ENCODE measurements at places on chromosomes 3 and 15.
A peak's percentile ranks its signal among the peaks of the same experiment; 100 is the strongest.

- no peak for DNase-seq
Observed at GRCh38 chr3:171306631-171307030, 153.6 kb downstream of the TNIK start.

- DNase-seq: no peak
Observed at GRCh38 chr15:99909592-99910295, 176.5 kb upstream of the LYSMD4 start.

DNA sequence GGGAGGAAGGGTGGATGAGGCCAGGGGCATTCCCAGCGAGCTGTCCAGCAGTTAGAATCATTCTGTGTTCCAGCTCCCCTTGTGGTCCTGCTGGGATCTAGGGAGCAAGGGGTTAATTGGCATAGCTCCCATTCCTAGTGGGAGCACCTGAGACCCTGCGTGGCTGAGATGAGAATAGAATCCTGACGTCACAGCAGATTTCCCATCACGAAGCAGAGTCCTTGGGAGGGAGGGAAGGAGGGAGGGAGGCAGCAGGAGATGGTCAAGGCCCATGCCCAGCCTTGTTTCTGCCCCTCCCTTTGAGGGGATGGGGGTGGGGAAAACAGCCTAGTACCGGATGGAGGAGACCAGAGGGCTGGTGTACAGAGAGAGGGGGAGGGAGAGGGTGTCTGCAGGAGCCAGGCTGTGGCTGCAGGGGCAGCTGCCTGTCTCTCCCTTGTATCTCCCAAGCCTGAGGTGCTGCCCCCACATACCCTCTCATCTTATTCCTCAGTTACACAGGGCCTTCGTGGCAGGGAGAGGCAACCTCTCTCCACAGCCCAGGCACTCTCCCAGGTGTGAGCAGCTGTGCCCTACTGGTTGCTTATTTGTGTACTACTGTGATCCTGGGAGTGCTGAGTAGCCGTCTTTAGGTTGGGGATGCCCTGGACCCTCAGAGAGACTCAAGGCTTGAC, 5.4 kb downstream of the TYRO3 start:
- no peak for DNase-seq

DNA sequence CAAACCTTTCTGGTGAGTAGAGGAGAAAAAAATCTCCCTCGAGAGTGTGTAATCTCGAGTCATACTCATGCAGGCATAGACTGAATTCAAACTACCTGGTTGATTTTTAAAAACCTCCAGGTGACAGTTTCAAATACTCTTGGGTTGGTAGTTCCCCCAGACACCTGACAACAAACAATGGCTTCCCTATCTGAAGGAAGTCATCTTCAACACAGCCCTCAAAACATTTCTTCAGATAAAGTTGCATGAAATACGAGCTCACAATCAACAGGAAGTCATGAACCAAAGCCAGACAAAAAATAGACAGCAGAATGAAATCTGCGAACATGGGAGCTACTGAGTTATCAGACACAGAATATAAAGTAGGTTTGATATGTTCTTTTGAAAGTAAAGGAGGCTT, 112.8 kb downstream of the ST8SIA2 start:
- DNase-seq: no peak

DNA sequence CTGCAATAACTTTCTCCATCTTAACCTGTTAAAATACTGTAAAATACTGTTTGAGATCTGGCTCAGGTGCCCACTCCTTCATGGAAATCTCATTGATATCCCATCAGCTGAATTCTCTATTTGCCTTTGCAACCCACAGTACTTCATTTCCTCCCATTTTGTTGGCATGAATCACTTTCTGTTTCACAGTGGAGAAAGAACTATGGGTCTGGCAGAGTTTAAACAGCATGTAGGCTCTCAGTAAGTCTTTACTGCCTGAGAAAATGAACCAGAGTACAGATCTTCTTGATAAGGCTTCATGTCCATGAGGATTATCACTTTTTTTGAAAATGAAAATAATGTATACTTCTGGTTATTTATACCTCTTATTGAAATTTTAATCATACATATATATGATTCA, 245.9 kb downstream of the NAALADL2 start:
- no peak for DNase-seq

GRCh38 chr3:82240322-82240721, 478.9 kb upstream of the GBE1 start:
- DNase-seq: no peak

GRCh38 chr15:54280726-54281125, 302.5 kb downstream of the UNC13C start:
- no peak for DNase-seq

DNA sequence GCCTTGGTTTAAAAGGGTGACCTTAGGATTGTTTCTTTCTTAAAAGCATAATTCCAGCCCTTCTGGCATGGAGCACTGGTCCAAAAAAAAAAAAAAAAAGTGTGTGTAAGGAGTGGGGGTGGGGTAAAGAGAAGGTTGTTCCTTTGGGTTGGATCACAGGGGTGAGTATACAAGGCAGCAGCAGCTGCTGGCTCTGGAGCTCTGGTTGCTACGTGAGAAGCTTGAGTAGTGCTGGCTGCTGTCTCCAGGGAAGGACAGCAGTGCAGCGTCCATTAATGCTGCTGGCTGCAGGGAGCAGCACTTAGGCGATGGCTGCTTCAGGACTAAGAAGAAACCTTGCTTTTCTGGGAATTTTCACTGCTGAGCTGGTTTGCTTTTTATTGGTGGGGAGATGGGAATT, 2.3 kb downstream of the SETD5 start:
- no peak for DNase-seq

DNA sequence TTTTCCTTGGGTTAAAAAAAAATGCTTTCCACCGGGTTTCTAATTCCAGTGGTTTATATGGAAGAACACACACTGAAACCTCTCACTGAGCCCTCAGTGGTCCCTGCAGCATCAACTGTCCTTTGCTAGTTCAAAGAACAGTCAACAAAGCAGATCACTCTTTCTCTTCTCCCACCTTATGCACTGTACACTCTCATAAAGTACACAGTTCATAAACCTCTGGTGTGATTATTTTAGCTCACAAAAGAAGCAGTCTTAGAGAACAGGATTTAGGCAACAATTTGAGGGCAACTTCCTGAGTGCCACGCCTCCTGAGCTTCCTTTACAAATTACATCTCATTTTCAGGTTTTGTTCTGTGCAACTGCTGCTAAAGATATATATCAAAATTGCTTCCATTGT, 728.4 kb upstream of the GOLIM4 start:
- DNase-seq: no peak

- DNase-seq: peak; percentile 18
Observed at GRCh38 chr15:89649716-89650115, 5.6 kb downstream of the KIF7 start.

DNA sequence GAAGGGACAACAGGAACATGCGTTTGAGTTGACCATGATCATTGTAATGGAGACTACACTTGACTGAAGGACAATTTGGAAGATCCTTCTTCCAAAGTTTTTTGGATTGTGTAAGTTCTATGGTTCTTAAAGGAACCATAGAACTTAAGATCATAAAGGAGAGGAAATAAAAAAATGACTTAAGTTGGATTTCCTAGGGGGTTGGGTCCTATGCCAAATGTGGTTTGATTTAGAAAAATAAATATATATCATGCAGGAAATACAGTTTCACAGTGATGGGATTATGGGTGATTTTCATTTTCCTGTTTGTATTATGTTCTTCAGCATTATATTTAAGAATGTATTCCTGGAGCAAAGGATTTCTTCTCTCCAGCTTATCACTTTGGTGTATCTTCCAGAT, 305.5 kb upstream of the DPH6 start:
- DNase-seq: no peak

- DNase-seq: no peak
Observed at GRCh38 chr3:111143-112069, 85.2 kb upstream of the CHL1 start.

DNA sequence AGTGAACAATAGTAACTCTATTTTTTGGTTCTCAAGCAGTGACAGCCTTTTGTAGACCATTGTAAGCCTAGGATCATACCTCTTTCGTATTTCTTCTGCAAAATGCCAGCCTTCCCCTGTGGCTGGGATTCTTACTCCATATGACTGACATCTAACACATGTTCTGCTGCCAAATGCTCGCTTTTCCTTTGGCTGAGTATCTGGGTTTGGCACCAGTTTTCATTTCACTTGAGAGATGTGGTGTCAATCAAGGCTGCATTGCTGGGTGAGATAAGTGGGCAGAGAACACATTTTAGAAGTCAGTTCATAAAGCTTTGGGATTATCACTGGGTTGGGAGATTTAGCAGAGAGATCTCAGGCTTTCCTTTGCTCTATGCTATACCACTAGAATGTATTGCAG, 514.7 kb upstream of the SGO1 start:
- no peak for DNase-seq

DNA sequence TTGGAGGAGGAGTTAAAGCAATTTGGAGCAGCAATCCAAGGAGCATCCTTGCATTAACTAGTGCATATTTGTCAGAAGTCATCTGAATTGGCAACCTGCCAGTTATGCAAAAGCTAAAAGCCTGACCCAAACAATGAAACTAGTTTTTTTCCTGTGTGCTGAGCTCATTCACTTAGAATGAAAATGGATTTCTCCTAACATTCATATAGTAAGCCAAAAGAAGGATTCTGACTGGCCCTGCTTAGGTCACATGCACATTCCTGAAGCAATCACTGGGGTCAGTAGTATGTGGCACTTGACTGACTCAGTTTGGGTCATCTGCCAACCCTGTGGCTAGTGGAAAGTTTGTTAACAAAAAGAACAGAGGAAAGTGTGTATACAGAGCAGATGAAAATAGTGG, 30.5 kb downstream of the OXSM start:
- no peak for DNase-seq

DNA sequence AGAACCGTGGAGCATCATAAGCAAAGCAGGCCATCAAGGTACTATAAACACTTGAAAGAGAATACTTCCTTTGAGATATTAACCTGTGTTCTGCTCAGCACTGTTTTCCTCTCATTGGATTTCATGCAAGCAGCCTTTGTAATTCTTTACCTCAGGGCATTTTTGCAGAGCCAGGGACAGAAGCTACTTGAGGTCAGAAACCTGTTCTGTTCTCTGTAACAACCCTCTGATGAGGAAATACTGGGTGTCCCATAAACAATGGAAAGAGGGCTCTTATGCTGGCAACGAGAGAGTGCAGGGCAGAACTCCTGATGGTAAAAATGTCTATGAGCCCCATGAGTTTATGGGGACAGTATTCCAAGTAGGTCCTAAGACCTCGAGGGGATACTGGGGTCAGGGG, 66.0 kb downstream of the DCLK3 start:
- DNase-seq: no peak
